ENCODE measurements at places on chromosomes 2 and 18.

DNA sequence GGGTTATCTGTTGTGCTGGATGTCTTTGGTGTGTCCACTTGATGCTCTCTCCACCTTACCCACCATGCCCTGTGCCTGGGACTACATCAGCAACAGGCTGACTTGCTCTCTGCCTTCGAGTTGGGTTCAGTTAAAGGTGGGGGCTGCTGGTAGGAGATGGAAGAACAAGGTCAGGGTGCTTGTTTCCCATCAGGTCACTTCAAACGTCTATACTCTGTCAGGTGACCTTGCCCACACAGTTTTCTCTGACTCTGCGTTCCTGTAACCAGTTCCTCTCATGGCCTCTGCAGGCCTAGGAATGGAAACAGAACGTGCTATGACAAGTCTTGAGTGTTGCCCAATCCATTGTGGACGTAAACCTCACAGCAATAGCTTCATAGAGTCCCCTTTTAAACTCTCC, 38.4 kb upstream of the PAPOLG start:
- DNase-seq, result no peak

- no peak for DNase-seq
Measured at GRCh38 chr2:241857572-241858121, 1.0 kb downstream of the PDCD1 start.

GRCh38 chr2:168583064-168583709, 127.1 kb downstream of the CERS6 start:
- DNase-seq, result no peak

DNA sequence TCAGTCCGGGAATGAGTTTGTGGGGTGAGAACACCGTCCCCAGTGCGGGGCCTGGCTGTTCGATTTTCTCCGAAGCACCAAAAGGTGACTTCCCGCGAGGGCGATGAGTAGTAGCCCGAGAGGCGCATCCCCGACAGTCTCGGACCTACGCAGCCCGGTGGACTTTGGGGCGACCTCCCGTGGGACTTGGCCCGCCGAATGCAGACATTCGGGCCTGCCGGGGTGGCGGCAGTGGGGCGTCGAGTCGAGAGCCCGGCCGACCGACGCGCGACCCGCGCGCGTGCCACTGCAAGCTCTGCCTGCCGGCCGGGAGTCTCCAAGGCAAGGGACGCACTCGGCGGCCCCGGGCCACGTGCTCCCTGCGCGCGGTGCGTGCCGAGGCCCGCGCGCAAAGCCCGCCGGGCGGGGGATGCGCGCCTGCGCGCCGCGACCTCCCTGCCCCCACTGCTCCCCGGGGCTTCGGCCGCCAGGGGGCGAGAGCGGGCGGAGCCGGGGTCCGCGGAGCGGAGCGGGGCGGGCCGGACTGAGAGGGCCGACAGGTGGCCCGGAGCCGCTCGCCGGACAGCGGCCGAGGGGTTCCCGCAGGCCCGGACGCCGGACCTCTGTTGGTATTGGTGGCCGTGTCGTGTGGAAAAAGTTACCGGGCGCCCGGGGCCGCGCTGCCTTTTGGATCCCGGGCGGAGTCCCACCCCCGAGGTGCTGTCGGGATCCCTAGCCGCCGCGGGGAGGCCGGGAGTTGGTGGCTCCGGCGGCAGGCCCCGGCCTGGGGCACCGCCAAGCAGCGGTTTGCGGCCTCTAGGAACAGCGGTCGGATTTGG, 1.9 kb downstream of the PTMA start:
- peak; percentile 93 for DNase-seq

DNA sequence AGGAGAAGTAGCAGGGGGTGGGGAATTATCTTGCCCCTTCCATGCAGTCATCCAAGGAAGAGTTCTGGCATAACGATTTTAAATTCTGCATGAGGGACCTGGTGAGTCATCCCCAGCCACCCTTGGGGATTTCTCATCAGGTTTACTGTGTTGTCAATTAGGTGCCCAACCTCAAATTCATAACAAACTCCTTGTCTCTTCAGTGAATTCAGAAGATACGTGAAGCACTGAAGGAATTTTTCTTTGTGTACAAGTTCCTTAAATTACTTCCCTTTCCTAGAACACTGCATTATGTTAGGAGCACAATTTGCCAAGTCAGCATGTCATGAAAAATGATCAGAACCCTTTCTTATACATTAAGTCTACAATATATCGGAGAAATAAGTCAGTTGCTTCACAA, 70.8 kb upstream of the NOSTRIN start:
- no peak for DNase-seq

- no peak for DNase-seq
Measured at GRCh38 chr2:238173692-238174091, 14.9 kb downstream of the ERFE start.

GRCh38 chr2:238761868-238762267, 86.0 kb upstream of the TWIST2 start:
- DNase-seq, result no peak

DNA sequence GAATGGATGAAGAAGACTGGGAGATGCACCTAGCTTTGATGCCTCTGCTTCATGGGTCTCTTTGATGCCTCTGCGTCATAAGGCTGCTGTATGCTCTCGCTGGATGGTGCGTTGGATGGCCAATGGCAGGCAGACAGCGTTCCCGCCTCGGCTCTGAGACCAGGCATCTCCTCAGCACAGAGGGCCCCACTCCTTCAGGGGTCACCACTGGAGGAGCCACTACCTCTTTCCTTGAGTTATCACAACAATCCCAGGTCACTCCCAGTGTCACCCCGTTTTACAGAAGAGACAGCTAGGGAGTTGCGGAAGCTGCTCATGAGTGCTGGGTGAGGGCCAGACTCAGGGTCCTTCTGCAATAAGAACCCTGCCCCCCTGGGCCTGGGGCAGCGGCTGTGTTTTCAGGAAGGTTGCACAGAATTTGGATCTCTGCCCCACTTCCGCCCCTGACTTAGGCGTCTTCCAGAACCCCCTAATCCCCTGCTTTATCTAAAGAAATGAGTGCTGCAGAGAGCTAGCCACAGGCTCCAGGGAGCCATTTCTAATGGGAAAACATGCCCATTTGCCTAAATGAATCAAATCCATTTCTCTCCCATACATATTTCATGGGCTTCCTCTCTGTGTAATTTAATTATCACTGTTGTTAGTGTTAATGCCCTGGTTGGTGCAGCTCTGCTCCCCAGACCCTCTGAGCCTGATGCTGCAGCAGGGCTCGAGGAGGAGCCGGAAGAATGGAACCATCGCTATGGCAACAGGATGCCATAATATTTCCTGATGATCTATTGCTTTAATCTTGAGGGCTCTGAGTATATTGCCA, 131.8 kb upstream of the HS6ST1 start:
- DNase-seq, result no peak

GRCh38 chr2:136284226-136285119, 166.5 kb upstream of the CXCR4 start:
- no peak for DNase-seq

- DNase-seq, result no peak
Measured at GRCh38 chr18:45877403-45877802, 51.9 kb downstream of the SIGLEC15 start.

- DNase-seq, result no peak
Measured at GRCh38 chr18:9740071-9740470, 32.0 kb downstream of the RAB31 start.

DNA sequence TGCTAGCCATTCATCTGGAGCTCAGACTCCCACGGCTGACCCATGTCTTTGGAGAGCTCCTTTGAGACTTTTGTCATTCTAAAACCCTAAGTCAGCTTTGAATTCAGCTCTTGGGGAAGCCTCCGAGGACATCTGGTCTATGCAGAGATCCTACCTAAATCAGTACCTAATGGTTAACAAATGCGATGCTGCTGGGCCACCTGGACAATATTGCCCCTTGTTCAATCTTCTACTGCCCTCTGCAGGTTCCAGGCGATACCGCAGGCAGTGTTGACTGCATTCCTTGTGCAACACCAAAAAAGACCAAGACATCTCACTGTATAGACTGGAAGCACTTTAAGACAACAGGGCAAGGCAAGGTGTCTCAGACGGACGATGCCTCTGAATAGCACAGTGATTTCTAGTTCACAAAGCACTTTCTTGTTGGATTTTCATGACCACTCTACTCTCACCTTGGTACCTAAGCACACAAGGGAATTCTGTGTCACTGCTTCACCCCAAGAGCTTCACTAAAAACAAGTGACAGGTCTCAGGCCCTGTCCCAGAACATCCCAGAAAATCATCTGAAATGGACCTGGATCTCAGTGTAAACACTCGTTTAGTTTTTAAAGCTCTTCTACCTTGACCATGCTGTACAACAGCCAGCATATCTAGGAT, 80.9 kb downstream of the XDH start:
- peak; percentile 68 for DNase-seq

DNA sequence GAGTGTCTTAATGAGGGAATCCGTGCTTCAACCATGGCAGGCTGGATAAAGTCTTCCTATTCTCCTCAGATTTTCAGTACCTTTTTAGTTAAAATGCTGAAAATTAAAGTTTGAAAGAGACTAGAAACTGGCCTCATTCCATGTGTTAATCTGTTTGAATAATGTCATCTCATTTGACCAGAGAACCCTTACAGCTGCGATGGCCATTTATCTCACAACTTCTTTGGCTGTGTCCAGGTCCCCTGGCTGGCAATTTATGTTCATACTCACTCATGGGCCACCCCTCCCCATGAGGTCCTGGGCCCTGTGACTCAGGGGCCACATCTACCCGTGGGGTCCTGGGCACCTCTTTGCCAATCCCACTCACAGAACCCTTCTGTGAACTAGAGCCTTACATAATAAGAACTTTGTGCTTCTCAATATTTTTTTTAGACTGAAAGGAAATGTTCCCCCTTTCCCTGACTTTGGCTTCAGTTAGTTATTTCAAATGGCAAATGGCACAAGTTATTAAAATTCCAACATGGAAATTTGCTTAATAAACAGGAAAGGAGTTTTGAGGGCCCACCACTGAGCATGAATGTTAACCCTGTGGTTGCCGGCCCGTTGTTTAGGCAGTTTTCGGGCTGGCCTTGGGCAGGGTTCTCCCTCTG, 134.6 kb downstream of the UXS1 start:
- DNase-seq, result no peak

DNA sequence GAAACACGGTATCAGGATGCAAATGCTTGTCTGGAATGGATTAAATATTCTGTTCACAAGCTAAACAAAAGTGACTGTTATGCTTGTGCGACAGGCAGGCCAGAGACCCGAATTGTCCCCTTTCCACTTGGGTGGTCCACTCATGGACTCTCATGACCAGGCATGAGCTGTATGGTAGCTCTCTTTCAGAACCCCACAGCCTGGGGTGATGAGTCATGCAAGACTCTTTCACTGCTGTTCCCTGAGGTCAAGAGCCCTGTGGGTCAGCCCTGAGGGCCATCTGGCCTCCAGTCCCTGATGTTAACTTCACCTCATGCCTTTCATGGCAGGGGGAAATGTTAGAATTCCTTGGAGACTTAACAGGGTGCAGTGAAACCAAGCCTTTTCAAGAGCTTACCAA, 13.7 kb upstream of the SAP130 start:
- no peak for DNase-seq
